ENCODE measurements at places on chromosomes 5 and 9.

DNA sequence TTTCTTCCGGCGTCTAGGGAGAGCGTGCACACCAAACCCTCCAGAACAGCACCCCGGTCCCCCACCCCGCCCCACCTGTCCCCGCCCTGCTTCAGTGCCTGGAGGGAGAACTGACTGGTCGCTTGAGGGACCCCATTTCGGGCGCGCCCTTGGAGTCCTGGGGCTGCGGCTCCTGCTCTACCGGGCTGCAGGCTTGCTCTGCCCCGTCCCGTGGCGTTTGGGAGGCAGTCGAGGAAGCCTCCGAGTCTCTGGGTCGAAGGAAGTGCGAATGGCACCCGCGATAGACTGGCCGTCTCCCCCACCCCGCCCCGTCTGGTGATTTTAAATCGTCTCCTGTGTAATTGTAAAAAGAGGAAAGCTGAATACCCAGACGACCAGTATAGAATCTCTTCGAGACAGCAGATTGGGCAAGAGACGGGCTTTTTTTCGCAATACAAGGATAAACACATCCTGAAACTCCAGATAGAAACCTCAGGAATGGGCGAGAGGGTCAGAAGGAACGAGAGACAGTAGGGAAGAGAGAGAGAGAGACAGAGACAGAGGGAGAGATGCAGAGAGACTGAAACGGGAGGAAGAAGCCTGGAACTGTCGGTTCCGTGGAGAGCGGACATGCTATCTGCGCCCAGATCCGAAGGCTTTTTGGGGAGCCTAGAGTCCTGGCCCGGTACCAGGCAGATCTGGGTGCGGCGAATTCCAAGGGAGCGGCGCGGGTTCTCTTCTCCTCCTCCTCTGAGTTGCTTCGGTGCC, 9.9 kb downstream of the PRDM6 start:
- DNase-seq, result no peak

DNA sequence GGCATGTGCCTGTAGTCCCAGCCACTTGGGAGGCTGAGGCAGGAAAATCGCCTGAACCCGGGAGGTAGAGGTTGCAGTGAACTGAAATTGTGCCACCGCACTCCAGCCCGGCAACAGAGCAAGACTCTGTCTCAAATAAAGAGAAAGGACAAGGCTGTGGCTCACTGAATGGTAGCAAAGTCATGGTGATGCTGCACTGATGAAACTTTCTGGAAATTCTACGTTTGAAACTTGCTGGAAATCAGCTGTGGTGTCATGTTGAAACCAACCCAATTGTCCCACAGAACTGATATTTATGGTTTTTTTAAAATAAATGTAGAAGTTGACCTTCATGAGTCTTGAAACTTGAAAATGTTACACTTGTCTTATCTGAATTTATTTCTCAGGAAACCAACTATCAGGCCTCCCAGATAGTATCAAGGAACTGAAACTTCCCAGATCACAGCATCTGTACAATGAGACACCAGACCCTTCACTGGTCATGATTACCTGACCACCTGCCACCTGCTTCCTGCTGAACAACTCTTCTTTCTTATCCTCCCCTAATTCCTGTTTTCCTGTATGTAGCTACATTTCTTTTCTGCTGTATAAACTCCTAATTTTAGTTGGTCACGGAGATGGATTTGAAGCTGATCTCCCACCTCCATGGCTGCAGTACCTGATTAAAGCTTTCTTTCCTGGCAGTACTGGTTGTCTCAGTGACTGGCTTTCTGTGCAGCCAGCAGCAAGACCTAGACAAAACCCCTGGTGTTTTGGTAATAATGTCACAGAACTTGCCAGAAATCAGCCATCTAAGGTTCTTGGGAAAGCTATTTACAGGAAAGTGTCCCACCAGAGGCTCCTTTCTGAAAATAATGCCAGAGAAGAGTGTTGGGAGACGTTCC, 5.6 kb upstream of the TBC1D13 start:
- DNase-seq, result no peak

- no peak for DNase-seq
Observed at GRCh38 chr5:138752341-138752950, 779 bp upstream of the CTNNA1 start.

DNA sequence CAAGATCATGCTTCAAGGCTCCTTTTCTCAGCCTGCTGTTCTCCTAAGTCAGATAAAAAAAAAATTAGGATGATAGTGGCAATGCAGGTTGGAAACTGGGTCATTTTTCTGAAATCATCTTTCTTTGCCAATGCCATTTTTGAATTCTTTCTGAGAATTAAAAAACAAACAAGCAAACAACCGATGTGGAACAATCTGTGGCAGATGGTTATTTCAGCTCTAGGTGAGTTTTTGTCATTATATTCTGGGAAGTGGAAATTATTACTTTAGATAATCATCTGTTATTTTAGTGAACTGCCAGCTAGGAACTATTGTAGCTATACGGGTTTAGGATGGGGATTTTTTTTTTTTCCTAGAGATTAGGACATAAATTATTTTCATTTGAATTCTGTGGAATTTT, 129.7 kb downstream of the NTRK2 start:
- no peak for DNase-seq

DNA sequence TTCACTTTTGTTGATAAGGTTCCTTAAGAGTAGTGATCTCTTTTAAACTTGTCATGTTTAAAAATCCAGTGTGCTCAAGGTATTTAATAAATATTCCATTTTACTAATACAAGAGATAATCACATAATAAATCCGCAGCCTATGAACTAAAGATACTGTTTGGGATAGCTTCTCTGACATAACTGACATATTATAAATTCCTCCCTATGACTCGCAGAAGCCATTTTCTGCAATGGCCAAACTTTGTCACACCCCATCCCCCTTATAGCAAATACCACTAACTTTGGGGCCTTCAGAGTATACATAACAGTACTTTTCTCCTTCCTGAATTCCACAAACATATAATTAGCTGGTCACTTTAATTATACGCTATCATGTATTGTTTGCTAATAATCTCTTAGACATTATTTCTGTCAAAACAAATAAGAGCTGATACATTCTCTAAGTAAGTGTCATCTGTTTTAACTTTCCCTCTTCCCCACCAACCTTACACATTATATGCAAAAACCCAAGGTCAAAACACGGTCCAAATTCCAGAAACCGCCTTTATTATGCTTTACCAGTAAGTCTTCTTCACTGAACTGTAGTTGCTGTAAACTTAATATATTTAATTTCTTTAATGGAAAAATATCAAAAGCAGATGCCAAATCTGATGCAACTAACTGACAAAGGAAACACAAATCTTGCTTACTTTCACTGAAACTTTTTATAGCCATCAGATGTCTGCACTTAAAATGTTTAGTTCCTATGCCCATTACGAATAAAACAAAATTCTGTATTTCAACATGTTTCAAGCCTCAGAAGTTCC, 971 bp downstream of the TMEM267 start:
- no peak for DNase-seq

- no peak for DNase-seq
Observed at GRCh38 chr5:176809544-176810080, 747 bp upstream of the UNC5A start.

GRCh38 chr5:142143878-142144277, 35.3 kb downstream of the NDFIP1 start:
- DNase-seq, result no peak

DNA sequence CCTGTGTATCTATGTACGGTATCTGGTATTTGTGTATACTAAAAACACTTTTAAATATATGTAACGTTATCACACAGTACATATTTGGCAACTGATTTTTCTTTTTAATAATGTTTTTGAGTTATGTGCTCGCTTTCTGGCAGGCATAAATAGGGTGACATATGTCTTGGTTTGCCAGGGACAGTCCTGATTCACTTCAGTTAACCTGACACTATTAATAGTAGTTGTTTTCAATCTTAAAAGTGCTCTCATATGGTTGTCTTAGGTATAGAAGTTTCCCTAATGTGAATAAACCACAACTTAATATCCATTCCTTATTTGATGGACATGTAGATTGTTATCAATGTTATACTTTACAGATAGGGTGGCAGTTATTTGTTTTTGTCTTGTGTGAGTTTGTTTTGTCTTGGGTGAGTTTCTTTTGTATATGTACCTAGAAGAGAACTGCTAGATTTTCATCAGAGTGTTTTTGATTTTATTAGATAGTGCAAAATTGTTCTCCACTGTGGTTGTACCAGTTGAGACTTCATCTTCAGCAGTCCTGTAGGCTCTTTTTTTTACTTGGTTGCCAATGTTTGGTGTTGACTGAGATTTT, 7.9 kb downstream of the G3BP1 start:
- no peak for DNase-seq

Measured in glutamatergic neuron (in vitro differentiated cells).